T47D (cell line): ENCODE measurements at places on chromosomes 3 and 15.

GRCh38 chr3:54918516-54918915 lies 9.3 kb downstream of the LRTM1 start:
- no peak for DNase-seq

DNA sequence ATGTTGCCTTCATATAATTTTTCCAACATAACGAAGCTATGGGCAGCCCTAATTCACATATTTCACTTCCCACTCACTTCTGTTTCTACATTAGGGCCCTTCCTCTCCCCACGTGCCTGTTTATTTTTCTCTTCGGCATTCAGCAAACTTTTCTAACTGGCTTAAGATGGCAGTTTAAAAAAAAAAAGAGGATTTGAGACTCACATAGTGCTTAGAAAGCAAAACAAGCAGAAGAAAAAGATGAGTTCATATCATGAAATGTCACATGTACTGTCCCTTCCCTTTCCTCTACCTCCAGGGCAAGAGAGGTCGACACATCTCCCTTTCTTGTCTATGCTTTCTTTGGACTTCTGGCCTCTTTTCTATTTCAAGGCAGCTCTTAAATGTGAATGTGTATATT lies 30.6 kb downstream of the SLC49A4 start:
- DNase-seq, result no peak

GRCh38 chr3:130425484-130425883 lies 80.0 kb downstream of the COL6A5 start:
- DNase-seq, result no peak

DNA sequence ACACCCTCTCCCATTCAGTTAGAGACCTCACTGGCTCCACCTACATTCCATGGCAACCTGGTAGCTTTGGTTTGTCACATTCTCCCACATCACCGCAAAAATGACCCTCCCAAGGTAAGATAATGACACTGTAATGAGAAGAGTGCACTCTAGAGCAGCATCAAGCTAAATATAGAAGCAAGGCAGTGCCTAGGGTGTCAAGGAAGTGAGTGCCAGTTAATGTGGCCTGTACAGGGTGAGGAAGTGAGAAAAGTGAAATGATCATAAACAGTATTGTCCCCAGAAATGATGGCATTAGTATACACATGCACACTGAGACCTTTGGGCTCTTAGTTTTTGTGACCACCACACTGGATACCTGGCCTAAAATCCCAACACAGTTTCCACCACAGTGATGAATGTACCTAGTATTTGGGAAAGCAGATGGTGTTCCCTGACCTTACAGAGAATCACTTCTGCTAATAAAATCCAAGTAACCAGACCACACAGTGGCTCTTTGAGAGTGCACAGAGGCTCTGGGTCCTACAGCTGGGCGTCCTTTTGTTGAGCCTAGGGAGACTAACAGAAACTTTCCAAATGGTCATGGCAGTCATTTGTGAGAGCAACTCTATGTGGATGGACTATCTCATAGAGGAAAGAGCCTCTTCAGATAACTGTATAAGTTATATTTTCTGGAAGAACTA lies 106.6 kb downstream of the ARPP21 start:
- DNase-seq, result no peak

DNA sequence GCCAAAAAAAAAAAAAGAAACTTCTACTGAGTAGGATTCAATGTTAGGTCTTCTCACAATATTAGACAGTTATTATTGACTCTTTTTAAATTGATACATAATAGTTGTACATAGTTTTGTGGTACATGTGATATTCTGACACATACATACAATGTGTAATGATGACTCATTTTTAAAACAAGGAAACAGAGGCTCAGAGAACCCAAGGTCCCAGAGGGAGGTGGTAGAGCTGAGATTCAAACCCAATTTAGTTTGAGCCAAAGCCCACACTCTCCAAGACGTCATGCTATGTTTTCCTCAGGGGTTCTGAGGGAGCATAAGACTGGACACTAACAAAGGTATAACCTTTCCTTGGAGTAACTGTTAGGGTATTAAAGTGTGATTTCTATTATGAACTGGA lies 40.6 kb downstream of the MYO5C start:
- no peak for DNase-seq

DNA sequence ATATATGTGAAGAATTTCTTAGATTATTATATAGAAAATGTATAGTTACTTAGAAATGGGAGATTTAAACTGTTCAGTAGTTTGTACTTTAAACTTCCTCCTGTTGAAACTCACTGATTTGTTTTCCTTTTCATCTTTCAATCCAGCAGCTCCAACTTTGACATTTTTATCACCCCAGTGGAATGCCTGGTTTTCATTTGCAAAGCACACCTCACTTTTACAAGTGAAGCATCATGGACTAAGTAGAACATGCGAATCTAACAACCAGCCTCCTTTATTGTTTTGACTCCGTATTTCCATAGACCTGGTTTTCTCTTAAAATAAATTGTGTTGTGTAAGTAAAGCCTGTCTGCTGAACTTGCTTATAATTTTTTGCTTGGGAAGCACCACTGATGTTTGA lies 97.8 kb upstream of the ROBO2 start:
- DNase-seq, result no peak

GRCh38 chr3:50230794-50231125 lies 5.2 kb upstream of the GNAI2 start:
- no peak for DNase-seq

- no peak for DNase-seq
These were observed 5.9 kb downstream of the SCN5A start for GRCh38 chr3:38643592-38643991.

DNA sequence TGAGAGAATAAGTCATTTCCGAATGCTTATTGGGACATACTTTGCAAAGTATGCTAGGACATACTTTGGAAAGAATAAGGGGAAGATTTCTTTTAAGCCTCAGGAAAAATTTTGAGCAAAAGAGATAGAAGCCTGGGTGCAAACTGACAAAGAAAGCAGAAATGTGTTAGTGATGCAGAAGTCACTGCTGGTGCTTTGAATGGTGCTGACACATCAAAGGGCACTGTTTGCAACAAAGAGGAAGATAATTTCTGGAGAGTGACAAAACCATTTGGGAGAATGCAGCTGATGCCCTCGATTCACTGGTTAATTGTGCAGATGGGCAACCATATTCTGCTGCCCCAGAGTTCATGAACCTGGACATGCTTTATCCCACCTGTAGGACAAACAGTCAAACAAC lies 11.0 kb upstream of the RAP2B start:
- DNase-seq, result no peak

GRCh38 chr3:48404440-48405342 lies 25.2 kb downstream of the PLXNB1 start:
- DNase-seq, result no peak

DNA sequence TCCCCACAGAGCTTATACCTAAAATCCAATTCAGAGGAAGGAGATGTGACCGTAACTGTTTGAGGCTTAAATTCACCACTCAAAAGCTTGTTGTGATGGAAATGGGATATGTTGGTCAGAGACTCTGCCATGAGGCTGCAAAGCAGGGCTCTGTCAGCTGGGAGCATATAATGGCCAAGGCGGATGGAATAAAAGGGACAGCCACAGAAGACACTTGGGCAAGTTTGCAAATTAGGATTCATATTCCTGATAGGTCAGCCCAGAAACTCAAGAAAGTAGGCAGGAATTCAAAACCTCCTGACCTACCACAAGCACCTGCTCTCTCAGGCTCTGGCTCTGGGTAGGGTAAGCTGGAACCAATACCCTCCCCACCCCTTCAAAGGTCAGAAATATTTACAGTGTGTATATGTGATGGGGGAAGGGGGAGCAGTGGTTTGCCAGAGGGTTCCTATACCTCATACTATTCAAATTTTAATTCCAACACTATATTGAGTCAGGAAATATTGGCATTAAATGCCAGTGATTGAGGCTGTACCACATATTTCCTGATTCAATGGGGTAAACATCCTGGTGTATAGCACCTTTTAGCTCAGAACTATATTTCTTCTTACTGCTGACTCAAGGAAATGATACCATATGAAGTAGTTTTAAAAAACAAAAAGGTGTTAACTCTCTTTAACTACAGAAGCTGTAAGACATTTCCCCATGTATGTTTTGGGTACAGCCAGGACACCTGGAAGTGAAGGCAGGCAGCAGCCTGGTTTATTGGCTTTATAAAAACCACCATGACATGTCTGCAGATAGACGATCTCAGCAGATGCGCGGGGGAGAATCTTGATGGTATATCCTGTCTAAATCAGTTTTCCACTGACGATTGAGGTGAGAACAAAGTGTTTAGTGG lies 19.2 kb downstream of the FYCO1 start:
- DNase-seq, result peak; percentile 79

DNA sequence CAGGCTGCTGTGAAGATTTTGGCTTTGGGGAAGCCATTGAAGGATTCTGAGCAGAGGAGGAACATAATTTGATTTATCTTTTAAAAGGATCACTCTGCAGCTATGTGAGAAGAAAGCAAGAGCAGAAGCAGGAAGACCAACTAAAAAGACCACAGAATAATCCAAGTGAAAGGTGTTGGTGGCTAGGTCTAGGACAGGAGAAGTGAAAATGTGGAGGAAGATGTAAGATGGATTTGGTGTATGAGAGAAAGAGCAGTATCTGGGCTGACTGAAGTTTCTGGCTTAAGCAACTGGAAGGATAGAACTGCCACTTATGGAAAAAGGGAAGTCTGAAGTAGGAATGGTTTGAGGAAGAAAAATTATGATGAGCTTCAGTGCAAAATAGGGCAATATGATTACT lies 62.0 kb downstream of the SFMBT1 start:
- no peak for DNase-seq

DNA sequence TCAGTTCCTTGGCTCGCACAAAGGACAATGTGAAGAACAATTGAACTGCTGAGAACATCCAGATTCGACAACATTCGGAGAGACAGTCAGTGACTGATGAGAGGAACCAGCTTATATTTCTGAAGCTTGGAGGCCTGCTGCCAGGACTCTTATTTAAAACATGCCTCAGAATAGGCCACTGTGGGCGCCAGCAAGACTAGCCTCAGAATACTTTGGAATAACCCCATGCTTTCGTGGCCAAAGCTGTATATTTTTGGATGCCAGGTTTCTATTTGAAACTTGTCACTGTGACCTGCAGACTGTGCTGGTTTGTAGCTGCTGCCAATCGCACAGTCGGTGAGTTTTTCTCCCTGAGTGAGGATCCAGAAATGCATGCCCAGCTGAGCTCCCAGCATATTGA lies 129.9 kb upstream of the UBE3A start:
- no peak for DNase-seq

GRCh38 chr3:170991664-170992063 lies 34.9 kb downstream of the SLC2A2 start:
- DNase-seq, result no peak

GRCh38 chr15:39908186-39908585 lies 11.9 kb downstream of the GPR176 start:
- DNase-seq, result no peak

DNA sequence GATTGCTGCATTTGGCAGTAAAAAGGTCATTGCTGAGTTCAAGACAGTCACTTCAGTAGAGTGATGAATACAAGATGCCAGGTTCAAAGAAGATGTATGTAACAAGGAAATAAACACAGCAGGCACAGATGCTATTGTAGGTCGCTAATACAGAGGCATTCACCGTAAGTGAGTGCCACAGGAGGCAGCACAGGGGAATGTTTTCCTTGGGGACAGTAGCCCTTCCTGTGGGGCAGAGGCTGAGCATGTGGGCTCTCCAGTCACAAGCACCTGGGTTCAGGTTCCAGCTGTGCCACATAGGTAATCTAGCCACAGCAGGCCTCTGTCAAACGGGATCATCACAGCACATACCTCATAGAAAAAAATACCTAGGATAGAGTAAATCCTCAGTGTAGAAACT lies 86.3 kb downstream of the RSL24D1 start:
- no peak for DNase-seq

- DNase-seq, result peak; percentile 66
These were observed 4.0 kb downstream of the DIPK2A start for GRCh38 chr3:143975554-143976152.

DNA sequence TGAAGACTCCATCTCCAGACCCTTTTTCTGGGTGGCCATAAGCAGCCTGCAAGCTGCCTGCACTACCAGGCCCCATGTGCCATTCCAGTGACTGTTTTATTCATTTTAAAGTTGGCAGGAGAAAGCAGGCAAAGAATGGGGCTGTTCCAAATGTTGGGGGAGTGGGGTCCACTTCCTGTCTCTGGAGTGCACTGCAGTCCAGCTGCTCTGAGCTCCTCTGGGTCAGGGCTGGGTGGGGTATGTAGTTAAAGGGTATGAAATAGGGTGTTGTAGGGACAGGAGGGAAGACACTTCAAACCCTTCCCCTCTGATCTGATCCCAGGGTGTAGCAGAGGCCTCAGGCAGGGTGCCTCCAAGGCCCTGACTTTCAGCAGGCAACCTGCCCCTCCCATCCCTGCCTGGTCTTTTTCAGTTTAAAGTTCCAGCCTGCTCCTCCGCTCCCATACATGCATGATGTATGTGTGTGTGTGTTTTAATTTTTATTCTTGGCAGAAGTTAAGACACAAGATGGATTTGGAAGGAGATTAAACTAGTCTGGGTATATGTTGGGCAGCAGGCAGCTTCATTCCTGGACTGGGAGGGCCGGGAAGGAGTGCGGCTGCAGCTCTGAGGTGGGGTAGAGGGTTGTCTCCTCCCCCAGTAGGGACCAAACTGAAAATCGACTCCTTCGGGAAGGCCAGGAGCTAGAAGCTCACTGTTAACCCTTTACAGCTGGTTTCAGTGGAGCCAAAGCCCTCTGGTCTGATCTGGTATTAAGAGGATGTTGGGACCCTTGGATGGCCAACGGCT lies 17.3 kb downstream of the BOC start:
- no peak for DNase-seq

DNA sequence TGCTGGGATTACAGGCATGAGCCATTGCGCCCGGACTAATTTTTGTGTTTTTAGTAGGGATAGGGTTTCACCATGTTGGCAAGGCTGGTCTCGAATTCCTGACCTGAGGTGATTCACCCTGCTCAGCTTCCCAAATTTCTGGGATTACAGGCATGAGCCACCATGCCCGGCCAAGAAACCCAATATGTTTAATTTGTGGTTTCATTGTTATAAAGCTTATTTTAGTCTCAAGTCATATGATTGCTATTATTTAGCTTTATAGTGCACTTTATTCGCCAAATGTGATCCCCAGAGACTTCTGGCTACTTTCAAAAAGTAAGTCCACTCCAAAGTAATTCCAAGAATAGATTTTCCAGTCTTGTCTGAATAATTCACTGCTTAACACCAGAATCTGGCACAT lies 19.3 kb upstream of the SLC4A7 start:
- no peak for DNase-seq
